DMS 273 treated with DMSO at 0.1 percent for 48 hours (cell line): ENCODE measurements at places on chromosomes 6 and 20.

- DNase-seq = no peak
These were observed 79.8 kb downstream of the SULF2 start for GRCh38 chr20:47705497-47705856.

DNA sequence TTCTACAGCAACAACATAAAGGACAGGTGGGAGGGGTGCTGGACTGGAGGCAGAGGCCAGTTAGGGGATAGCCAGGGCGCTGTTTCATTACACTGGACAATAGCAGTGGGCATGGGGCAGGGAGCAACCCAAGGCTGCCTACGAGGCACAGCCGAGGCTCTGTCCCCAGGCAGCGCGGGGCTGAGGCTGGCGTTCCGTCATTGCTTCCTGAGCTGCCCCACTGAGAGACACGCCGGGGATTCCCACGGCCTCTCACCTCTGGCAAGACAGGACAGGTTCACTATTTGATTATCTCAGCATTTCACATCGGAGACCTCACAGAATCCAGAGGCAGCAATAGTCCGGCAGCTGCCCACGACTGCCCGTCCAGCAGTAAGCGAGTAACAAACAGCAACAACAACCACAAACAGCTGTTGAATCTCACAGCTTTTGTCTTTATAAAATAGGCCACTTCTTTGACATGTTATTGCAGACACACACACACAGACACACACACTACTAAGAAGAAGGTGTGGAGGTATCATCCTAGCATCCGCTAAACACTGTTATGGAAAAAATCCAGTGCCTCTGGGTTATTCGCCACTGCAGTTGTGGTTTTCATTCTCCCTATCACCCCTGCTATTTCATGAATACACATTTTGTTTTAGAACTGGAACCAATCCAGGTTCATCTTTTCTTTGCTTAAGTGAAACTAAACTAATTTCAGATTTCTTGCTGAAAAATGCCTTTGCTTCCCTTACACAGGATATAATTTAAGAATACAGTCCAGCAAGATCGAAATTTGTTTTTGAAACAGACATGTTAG lies 19.5 kb downstream of the KIF25 start:
- DNase-seq = no peak

DNA sequence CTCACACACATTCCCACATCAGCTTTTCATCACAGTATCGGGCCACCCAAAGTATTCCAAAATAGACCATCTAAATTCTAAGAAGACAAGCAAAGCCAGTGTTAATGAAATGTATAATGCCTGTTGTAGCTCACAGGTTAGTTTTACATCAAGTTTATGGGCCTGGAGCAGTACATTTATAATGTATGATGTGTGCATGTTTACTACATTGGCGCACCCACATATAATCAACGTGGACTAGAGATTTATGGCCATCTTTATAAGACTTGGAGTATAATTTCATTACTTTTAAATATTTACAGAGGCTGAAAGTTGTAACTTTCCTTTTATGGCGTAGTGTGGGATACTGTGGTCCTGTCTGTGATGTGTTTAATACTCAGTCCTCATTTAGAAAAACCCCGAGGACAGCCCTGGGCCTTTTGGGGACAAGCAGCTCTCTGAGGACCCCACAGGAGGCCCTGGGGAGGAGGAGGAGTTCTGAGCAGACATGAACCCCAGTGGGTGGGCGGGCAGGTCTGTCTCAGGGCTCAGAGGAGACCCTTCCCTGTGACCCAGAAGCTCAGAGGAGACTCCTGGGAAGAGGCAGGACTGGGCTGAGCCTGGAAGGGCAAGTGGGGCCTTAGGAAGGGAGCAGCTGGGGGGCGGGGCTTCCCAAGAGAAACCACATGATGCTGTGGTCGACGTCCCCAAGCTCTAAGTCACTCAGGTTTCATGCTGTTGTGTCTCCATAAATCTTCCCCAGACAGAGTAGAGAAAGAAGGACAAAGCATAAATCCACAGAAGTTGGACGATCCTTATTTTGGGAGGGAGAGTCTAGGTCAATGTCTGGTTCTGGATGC lies 232.1 kb downstream of the PREX1 start:
- DNase-seq = no peak

DNA sequence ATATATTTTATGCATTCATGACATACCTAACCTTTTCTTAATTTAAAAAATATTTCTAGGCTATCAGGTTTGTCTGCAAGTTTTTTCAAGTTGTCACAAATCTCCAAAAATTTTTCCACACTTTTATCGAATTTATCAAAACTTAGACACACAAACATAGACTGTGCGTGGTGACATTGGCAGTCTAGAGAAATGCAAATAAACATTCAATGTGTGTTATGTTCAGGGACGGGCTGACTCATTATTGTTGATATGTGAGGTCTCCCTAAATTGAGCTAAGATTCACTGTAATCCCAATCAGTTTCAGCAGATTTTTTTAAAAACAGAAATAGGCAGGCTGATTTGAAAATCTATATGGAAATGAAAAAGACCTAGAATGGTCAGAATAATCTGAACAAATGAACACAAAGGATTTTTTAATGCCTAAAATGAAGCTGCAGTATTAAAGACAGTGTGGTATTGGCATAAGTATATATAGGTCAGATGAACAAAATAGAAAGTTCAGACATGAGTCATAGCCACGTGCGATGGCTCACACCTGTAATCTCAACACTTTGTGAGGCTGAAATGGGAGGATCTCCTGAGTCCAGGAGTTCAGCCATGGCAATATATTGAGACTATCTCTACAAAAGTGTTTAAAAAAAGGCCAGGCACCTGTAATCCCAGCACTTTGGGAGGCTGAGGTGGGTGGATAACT lies 19.2 kb downstream of the BLTP3A start:
- no peak for DNase-seq

DNA sequence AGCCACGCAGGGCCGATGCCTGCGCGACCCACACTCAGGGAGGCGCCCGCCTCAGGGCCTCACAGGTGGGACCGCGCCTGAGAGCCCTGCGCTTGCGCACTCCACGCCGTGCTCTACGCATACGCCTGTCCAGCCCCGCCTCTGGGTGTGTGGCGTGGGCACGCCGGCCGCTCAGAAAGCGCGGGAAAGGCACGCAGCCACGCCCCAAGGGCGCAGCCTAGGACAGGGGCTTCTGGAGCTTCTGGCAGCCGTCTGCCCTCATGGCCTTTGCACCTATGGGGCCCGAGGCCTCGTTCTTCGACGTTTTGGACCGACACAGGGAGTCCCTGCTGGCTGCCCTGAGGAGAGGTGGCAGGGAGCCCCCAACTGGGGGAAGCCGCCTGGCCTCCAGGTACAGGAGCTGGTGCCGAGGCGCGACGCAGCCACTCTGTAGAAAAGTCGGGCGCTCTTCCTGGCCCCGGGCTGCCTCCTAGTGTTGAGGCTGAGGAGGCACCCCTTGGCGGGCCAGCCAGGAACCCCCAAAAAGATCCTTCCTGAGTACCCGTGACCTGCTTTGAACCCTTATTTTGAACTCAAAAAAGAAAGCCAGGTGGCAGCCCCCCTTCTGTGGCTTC lies at the start of gene SPO11:
Gene SPO11, plus strand, starts transcription at position 196 of the 614 bp plus-strand sequence. Its CDS starts 65 bp downstream, at position 261.
- DNase-seq = no peak

GRCh38 chr6:170132561-170132991 lies 158.3 kb downstream of the DLL1 start:
- DNase-seq = no peak

- no peak for DNase-seq
These were observed 114.9 kb upstream of the NHSL1 start for GRCh38 chr6:138614151-138614550.

DNA sequence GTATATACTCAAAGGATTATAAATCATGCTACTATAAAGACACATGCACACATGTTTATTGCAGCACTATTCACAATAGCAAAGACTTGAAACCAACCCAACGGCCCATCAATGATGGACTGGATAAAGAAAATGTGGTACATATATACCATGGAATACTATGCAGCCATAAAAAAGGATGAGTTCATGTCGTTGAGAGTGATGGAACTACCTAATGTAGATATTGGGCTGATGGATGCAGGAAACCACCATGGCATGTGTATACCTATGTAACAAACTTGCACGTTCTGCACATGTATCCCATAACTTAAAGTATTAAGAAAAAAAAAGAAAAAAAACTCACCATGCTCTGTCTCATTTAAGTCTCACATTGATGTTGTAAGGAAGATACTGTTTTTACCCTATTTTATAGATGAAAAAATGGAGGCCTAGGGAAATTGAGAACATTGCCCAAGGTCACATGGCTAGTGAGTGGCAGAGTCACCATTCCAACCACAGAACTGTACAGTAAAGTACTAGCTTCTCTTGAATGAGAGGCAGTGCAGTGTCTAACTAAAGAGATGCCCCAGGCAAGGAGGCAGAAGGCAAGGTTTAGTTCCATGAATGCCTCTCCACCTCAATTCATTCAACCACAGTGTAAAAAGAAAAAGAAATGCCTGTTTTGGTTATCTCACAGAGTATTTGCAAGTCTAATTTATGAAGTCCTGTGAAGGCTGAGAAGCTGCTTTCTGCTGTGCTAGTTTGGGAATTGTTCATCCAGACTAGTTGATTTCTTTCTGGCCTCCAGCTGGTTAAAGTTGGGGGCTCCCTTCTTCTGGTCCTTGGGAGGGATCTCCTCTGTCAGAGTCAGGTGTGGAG lies 68.2 kb downstream of the FIG4 start:
- DNase-seq = no peak

DNA sequence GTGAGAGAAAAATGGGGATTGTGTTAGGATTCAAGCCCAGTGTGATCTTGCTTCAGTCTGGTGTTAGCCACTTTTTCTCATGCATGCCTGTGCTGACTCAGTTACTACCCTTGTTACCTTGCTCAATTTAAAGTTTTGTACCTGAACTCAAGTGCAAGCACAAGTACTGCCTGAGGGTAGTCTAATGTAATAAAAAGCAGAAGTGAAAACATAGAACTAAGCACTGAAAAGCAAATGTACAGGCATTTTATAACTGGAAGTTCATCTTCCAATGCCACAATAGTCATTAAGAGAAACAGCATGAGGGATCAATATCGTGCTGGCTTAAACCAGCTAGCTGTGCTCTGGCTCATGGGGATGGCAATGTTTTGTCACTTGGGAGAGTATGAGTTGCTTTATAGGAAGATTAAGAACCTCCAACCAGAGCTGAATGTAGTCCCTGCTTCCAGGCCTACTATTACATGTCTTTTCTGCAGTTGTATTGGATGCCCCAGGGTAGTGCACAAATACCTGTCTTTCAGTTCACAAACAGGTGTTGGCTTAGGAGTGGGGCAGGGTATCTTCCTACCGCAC lies 48.7 kb downstream of the SLC35F1 start:
- DNase-seq = no peak

GRCh38 chr6:133623065-133623464 lies 265.8 kb upstream of the TCF21 start:
- DNase-seq = no peak
